ENCODE measurements at places on chromosomes 5 and 9.

- no peak for DNase-seq
Observed at GRCh38 chr9:12060067-12060466, 633.1 kb upstream of the TYRP1 start.

DNA sequence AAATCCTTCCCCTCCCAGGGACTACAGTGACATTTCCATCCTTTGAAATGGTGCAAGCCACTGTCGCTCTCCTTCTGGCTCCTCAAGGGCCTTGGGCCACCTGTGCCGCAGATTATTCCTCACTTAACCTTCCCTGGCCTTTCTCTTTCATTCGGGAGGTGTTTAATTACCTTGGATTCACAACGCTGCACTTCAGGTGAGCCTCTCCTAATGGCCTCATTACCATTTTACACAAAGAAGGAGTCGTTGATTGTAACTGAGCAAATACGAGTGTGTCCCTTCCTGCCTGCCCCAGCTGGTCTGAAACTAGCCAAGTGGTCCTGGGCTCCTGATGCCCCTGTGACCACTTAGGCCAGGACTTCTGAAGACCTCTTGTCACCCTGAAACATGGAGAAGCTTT, 205.0 kb downstream of the CRB2 start:
- no peak for DNase-seq

DNA sequence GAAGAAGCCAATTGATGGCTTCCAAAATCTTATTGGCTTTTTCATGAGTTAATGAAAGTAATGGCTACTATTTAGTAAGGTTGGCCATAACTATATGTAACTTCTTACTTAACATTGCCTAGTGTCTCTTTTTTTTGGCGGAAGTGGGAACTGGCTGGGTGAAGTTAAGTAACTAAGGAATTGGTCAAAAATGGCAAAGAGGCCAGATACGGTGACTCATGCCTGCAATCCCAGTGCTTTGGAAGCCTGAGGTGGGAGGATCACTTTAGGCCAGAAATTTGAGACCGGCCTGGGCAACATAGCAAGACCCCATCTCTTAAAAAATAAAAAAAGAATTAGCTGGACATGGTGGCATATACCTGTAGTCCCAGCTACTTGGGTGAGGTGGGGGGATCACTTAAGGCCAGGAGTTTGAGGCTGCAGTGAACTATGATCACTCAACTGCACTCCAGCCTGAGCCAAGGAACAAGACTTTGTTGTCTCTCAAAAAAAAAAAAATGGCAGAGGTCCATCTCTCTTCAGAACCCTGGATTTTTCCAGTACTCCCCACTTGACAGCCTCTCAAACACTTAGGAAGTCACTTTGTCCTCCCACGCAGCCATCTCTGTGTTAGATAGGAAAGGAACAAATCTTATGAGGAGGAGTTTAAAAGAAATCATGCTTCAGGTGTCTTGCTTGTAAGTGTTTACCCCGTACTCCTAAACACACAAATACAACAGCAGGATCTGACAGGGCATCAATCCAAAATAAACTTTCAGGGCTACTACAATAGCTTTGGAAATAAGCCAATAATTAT, 75.7 kb downstream of the TEK start:
- no peak for DNase-seq

GRCh38 chr5:135541807-135542502, 6.2 kb upstream of the NEUROG1 start:
- no peak for DNase-seq

GRCh38 chr5:167511-167910, 23.8 kb upstream of the LRRC14B start:
- DNase-seq: no peak

- DNase-seq: no peak
Observed at GRCh38 chr5:372996-373709, 51.6 kb downstream of the AHRR start.

DNA sequence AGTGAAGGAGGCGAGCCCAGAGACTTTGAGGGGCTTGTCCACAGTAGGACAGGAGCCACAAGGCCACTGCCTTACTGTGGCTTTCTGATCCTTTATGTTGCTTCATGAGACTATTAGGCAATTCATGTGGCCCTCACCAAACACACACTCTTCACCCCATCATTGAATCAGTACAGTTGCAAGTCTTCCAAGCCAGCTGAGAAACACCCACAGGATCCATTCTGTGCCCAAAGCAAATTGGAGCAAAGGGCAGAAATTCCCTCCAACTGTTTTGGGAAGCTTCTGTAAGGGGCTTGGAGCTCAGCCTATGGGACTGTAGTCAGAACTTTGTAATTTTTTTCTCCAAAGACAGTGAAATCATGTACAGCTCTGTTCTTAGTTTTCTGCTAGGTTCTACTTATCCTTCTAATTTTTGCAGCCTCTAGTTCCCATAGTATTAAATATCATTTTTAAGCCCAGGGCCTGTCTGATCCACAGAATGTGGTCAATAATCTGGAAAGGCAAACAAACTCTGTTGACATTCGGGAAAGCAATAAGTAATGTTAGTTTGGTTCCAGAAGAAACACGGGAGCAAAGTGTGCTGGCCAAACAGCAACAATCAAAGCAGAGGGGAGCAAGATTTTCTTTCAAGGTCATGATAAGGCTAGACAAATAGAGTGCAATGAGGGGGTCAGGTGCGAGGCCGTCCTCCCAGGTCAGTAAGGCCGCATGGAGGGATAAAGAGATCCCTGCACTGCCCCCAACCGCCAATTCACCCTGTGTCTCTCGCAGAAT, 47.0 kb downstream of the UBE2QL1 start:
- DNase-seq: no peak

DNA sequence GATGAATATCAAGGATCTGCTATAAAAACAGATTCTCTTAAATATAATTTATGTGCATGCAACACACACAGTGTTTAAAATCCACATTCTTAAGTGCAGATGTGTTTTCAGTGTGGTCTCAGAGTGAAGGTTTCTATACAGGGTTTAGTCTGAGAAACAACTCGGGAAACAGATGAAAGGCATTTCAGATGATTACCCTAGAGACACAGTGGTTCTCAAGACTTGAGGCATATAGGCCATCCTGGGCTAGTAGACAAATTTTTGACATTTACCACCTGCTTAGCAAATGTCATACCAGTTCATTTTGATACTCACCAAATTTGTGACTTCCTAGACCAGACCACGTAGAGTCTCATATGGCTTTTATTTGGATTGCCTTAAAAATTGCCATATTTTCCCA, 216.5 kb downstream of the ARL15 start:
- DNase-seq: no peak

DNA sequence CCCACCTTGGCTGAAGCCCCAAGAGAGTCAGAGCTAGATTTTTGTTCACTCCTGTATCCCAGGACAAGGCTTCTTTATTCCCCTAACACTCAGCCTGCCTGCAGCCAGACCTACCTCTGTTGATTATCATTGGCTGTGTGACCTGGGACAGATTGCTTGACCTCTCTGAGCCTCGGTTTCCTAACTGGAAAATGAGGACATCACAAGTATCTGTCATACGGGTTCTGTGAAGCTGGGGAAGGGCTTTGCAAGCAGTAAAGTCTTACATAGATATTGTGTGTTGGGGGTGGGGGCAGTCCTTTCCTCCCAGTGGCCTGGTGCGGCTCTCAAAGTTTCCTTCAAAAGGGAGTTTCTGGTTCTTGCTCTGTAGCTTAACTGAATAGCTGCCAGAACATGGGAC, 2.5 kb upstream of the NEK6 start:
- DNase-seq: no peak

- DNase-seq: no peak
Observed at GRCh38 chr5:102931085-102931725, 176.1 kb downstream of the PAM start.

DNA sequence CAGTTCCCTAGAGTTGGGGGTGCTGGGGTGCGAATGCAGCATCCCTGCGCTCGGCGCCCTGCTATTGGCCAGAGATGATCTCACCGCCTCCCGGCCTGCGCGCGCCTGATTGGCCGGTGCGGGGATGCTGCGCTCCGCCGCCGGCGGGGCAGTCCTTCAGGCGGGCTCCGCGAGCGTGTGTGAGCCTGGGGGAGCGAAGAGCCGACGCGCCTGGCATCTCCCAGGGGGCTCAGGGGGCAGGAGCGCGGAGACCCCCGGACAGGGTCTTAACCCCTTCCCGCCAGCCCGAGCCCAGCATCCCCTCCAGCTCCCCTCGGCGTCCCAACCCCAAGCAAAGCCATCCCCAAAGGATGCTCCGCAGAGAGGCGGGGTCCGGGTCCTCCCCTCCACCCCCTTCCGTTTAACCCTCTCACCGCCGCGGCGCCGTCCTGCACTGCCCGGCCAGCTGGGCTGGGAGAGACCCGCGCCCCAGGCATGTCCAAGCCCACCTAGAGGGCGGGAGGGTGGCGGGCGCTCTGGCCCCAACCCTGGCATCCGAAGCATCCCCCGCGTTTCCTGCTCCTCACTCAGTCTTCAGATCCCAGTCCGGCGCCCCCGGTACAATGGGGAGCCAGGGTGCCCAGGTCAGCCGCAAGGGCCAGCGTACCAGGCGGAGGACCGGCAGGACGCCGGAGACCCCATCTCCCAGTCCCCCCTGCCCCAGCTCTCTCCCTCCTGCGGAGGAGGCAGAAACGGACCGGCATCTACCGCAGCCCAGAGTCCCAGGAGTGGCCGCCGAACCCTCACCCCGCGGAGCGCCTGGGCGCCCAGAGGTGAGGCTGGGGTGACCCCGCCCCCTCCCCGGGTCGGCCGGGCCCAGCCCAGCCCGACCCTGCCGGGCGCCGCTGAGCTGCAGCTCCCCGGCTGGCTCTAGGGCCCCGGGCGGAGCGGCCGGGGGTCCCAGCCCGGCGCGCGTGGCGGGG, 19.3 kb upstream of the TOR2A start:
- DNase-seq: peak; percentile 37

DNA sequence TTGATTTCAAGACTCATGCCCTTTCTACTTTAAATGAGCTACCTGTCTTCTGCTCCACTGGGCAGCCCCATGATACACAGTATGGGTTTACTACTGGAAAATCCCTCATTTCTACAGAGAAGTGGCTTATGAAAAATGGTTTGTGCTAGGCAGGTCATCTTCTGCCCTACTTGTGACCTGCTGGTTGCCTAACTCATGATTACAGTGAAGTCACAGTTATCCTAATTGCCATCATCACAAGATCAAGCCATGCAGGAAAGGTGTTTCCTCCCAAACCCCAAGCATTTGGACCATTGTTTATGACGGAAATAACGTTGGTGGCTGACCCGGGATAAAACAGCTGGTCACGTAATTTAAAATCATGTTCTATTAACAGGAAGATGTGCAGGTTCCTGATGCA, 330.6 kb downstream of the ACTL7B start:
- no peak for DNase-seq

GRCh38 chr5:38997591-38997990, 76.6 kb downstream of the RICTOR start:
- no peak for DNase-seq

GRCh38 chr9:4515958-4516375, 25.7 kb downstream of the SLC1A1 start:
- DNase-seq: no peak

DNA sequence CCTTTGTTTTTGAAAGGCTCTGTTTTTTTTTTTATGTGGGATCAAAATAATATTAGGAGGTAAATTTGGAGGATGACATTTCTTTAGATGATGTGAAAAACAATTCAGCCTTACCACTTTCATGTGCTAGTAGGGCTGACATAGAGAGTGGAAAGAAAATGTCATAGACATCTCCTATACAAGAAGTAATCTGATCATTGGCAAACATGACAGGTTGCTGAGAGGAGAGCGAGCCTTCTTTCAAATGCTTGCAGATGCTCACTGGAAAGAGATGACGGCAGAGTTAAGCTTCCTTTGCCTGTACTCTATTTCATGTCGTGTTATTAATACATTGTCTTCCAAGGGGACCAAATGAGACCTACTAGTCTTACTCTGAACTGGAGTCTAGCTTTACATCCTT, 160.1 kb upstream of the DAP start:
- no peak for DNase-seq

DNA sequence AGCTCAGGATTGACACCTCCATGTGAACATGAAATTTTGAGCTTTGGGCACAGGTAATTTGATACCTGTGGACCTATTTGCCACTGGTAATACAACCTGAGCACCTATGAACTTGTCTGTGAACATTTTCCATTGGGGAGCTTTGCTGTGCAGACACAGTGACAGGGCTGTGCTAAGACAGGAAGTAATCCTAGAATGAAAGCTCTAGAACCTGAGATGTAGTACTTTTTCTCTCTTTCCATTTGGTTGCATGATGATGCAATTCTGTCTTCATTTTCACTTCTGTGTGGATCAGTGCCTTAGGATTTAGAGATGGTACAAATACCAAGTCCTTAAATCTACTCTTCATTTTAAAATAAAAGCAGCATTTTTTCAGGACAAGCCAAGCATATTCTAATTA, 216.9 kb downstream of the NR3C1 start:
- no peak for DNase-seq

DNA sequence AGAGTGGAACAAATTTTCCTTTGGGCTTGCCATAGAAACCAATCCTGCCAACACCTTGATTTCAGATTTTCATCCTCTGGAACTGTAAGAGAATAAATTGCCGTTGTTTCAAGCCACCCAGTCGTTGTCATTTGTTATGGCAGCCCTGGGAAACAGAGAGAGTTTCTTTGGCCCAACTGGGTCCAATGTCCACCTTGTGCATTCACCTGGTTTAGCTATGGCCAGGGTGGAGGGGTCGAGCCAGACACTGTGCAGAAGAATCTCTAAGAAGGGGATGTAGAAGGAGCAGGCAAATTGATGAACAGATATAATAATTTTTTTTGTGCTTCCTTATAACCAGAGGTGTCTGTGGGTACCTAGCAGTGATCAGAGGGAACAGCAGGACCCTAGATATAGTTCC, 9.8 kb downstream of the KIF4B start:
- DNase-seq: no peak

GRCh38 chr9:122286764-122287163, 22.1 kb downstream of the MRRF start:
- DNase-seq: no peak

DNA sequence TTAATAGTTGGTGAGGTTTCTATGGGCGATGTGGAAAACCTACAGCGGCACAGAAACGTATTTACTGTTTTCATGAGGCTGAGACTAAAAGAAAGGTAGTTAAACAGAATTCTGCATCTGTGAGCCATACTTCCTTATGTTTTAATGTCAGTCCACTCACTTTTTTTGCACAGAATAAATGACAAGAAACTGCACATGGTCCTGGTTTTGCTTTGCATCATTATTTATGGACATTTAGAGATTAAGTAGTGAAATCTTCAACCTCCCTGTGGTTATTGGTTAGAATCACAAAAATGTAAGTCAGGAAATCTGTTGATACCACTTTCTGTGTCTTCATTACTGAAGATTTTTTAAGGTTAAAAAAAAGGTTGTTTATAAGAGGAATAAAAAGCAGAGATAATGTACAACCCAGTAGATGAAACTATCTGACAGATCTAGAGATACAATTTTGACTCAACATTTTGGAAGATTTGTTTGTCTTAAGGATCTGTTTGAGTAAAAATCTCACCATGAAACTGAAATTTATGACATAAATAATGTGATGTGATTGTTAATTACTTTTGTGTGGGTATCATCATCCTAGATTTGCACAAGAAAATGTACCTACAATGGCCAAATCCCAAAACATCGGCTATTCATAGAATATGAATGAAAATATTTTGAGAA, 2.4 kb downstream of the PRR16 start:
- DNase-seq: no peak

GRCh38 chr5:173745557-173745956, 129.1 kb upstream of the BOD1 start:
- no peak for DNase-seq
